ENCODE measurements at places on chromosomes 7 and 10.

DNA sequence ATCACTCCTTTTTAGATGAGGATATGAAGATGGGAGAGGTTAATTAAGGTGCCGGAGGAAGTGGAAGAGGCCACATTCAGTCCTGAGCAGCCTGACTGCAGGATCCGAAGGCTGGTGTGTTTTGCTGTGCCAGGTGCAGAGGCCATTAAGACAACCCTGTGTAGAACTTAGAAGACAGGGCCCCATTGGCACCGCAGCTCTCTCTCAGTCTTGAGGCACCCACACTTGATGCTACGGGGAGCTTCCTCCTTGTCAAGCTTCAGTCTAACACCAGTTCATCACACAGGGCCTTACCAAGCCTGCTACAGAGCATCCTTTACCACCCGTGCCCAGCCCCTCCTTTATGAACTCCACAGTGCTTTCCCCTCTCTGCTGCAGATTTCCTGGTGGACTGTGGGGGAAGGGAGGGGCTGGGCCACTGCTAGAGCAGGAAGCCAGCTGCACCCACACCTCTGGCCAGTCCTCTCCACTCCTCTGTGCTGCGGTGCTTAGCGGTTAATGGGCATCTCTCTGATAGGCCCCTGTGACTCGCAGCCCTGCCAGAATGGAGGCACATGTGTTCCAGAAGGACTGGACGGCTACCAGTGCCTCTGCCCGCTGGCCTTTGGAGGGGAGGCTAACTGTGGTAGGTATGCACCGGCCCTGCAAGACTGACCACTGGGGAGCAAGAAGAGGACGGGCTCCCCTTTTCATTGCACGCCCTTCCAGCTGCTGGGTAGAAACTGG is 45.5 kb downstream of the VWA2 start:
- no peak for DNase-seq

DNA sequence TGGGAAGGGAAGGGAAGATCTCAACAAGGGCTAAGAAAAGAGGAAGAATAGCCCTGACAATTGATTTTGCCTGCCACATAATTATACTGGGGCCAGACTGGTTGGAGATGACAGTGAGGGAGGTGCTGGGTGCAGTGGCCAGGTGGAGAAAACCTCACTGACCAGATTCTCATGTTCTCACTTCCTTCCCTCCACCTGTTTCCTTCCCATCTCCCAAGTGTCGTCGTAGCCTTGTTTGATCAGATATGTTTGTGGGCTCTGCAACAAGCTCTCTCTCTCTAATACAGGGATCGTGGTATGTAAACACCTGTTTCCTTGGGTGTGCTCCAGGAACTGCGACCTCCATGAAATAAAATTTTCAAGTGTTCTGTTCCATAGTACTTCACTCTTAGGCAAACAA is 60.2 kb downstream of the VCL start:
- no peak for DNase-seq

DNA sequence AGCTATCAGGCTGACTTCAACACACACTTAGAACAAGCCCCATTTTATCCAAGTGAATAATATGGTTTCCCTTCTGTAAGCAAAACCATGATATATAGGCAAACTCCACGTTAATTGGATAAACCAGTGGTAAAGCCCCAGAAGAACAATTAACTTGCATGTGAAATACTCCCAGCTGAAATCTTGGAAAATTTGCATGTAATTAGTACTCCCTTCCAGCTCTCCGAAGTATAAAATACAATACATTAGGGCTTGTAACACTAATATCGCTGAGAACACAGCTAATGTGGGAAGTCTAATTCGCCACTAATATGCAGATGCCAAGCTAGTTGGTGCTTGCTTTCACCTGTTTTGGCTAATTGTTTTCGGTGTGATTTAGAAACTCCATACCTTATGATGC is 859.0 kb upstream of the AUTS2 start:
- DNase-seq = no peak

DNA sequence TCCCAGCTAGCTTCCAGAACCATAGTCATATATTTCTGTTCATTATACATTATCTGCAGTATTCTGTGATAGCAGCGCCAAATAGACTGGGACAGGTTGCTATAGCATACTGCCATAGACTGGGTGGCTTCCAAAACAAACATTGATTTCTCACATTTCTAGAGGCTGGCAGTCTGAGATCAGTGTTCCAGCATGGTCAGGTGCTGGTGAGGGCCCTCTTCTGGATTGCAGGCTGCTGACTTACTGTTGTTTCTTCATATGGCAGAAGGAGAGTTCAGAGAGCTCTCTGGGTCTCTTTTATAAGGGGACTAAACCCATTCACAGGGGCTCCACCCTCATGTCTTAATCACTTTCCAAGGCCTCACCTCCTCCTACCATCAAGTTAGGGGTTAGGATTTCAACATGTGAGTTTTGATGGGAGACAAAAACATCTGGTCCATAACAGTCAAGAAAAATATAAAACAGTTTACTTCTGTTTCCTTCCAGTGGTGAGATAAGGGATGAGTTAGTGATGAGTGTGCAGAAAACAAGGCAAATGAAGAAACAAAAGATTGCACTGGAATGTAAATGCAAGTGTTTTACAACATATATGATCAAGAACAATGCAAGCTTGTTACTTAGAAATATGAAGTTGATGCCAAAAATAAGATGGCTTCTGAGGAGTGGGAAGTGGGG is 399.0 kb upstream of the C7orf33 start:
- no peak for DNase-seq
